ENCODE measurements at places on chromosomes 2 and 18. TPM values are rescaled to one million over a fixed set of nuclear protein-coding genes. Genes with fewer than 3 reads are reported as not detected.

TMEM87B gene
- total RNA-seq, result 26.4 TPM

RESP18 gene
- total RNA-seq, result not detected

TDRD15 gene
- not detected for total RNA-seq

SALL3 gene
- total RNA-seq, result not detected

DNA sequence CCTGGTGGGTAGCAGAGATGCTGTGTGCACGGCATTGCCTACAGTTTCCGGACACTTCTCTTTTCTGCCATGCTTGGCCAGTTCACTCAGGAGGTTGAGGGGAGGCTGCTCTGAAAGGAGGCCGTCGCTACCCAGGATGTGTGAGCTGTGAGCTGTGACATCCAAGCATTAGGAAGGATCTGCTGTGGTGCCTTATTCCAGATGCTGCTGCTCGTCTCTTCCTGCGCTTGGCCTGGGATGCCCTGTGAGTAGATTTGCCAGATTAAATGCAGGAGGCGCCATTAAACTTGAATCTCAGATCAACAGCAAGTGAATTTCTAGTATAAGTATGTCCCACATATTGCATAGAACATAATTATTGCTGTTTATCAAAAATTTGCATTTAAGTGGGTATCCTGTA is 124.2 kb upstream of the SIX3 start:
- DNase-seq, result no peak

DNA sequence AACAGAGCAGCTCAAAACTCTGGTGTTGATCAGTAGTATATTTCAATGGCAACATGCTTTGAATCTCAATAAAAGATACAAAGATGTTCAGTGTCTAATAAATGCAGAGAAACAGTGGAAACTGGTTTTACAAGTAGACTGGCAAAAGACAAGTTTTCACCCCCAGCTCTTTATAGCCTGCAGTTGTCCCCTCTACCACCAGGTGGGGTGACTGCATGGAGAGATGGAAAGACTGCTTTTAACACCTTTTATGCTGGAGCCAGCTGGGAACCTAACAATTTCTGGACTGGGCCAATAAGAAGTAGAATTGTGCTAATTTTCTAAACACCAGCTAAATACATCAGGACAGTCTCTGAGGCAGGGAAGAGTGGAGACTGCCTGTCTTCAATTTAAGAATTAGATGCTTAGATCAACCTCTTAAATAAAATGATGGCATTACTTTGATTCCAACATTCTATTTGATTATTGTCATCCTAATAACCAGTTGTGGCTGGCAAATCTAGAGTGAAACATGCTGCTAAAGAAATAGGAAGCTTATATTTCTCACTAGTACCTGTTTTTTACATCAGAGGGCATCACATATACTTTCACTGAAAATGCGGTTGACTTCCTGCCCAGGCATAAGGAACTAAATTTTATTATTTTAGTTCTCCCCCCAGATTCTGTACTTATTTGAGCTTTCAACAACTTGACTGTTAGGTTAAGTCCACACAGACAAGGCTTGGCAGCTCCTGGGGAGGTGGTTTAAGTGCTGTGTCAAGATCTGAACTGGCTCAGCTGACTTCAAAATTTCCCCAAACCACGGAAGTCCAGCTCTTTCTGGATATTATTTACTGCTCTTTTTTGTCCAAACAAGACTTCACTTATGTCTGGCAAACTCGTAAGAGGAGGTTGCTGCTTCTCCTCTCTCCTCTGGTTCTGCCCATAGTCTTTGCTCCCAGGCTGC is 140.5 kb downstream of the TPGS2 start:
- DNase-seq, result peak; percentile 82

- DNase-seq, result no peak
These were observed 51.5 kb downstream of the ETAA1 start for GRCh38 chr2:67448648-67449047.

- no peak for DNase-seq
These were observed 16.3 kb downstream of the MGAT5 start for GRCh38 chr2:134269972-134270735.

DNA sequence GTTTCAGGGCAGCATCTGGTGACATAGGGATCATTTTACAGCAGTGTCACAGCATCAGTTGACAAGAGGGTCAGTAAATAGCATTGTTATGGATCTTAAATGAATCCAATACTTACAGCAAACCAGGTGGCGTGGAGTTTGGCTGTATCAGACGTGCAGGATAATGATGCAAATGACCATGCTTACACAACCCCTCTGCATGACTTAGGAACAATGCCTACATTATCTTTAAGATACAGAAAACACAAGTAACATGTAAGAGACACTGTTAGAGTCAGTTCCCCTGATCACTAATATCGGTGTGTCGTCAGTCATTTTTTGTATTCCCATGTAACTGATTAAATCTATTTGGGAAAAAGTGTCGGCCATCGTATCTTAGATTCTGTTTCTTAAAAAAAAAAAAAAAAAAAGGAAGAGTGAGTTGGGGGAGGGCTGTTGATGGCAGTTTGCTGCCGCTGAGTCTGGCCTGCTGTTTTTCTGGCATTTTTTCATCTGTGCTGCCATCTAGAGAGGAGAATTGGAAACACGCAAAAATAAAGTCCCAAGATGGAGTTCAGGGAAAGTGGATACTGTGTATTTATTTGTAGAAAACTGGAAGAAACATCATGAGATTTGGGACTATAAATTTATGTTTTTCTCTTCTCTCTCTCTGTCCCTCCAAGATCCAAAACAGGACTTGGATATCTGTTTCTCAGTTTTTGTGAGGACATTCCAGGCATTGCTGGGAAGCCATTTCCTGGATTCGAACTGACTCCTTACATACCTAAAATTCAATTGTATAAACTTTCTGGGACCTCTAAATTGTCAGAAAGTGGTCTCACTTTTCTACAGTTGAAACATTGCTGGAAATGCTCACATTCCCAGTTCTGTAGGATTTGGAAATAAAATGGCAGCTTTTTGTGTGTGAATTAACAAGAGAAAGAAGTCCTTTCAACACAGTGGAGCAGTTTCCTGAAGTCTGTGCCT is 60.3 kb upstream of the AGPS start:
- DNase-seq, result peak; percentile 92

- DNase-seq, result no peak
These were observed 18.7 kb downstream of the ZFP36L2 start for GRCh38 chr2:43207553-43208300.

DNA sequence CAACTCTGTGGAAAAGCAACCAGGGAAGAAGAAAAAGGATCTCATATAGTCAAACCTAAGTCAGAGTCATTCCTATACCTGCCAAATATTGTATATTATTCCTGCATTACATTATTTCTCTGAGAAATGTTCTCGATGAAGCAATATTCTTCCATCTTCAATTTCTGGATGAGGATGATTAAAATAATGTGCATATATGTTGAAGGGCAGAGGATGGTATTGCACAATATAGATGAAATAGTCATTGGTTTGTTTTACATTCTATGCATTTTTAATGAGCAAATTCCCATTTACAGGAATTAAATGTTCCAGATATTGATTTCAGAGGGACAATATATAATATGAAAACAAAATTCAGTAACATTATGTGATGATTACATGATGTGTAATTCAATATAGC is 545.2 kb downstream of the STK39 start:
- no peak for DNase-seq

DNA sequence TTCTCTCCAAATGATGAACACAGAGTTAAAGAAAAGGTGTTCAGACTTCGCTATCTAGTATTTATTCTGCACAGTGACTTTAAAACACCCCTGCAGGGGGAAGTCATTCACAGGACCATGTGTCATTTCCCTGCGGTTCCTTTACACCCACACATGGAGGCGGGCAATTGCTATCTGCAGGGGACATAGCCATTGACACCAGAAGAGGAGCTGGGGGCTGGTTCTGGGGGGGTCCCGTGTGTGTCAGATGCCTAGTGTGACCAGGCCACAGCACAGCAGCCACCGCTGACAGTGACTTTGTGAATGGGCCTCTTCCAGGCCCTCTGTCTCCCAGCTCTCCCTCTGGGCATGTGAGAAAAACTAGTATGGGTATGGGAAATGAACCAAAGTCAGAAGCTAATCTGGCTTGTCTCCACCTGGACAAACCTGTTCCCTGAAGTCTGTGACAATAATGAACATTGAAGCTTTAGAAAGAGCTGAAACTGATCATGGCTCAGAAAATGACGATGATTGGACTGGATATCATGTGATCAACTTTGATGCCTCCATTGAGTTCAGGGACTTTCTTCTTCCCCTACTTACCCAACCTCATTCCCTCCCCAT is 7.5 kb upstream of the GBX2 start:
- no peak for DNase-seq
